ENCODE measurements at places on chromosomes 5 and 9.

DNA sequence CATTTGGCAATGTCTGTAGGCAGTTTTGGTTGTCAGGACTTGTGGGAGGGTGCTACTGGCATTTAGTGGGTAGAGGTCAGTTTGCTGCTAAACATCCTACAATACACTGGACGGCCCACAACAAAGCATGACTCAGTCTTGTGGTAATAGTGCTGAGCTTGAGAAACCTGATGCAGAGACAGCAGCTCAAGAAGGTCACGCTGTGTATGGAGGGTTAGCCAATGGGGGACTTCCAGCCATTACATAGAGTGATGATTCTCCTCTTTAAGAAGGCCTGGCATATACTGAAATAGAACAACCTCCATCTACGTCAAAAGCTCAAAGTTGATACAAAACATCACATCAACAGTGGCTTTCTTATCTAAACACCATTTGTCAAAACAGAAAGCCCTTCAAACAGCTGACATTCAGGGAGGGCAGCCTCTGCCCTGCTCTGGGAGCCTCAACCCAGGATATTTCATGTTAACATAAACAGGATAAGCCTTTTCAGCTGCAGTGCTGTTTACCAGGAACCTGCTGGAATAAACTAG, 143.0 kb downstream of the GPBP1 start:
- DNase-seq: no peak

- no peak for DNase-seq
Measured at GRCh38 chr9:110104261-110104809, 103.6 kb downstream of the C9orf152 start.

DNA sequence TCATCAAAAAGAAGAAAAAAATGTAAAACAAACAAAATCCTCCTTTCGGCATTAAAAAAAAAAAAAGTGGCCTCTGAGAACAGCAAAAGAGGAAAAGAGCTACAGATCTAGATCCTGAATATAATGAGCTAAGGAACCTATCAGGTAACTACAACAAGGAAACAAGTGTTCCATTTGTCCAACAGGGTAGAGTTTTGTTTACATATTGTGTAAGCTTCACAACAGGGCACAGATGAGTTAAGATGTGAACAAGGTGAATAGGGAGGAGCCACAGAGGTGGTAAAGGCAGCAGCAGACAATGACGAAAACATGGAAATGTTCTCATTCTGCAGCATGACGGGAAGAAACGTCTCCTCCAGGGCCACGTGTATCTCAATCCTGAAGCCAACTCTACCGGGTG, 14.4 kb downstream of the ELP1 start:
- DNase-seq: no peak

- no peak for DNase-seq
Measured at GRCh38 chr5:7795306-7795705, 55.6 kb downstream of the CFAP90 start.

- no peak for DNase-seq
Measured at GRCh38 chr9:92736563-92737215, 27.9 kb downstream of the BICD2 start.

DNA sequence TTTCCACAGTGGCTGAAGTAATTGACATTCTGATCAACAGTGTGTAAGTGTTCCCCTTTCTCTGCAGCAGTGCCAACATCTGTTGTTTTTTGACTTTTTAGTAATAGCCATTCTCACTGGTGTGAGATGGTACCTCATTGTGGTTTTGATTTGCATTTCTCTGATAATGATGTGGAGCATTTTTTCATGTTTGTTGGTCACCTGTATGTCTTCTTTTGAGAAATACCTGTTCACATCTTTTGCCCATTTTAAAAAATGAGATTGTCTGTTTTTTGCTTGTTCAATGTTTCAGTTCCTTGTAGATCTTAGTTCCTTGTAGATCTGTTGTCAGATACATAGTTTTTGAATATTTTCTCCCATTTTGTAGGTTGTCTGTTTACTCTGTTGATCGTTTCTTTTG, 162.5 kb upstream of the PITX1 start:
- DNase-seq: no peak

GRCh38 chr9:93509084-93509483, 55.7 kb upstream of the FAM120AOS start:
- no peak for DNase-seq

DNA sequence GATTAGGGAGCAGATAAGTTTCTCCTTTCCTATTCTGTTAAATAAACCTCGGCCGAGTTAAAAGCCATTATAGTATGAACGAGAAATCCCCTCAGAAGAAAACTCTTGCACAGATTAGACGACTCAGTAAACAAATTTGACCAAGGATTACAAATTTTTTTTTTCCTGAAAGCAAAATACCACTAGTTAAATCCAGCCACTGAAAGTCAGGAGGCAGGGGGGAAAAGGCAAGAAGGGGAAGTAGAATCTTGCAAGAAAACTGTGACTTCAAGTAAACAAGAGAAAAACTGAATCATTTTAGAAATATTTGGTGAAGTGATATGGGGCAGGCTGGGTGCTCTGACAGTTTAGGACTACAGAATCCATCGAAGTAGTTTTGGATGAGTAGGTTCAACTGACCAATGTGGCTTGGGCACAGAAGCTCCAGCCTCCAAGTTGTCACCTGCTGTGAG, 251.0 kb downstream of the DENND1A start:
- DNase-seq: no peak

GRCh38 chr5:159316519-159317383, 13.5 kb downstream of the IL12B start:
- DNase-seq: peak; percentile 34

- DNase-seq: no peak
Measured at GRCh38 chr5:116365006-116365496, 209.6 kb downstream of the SEMA6A start.

DNA sequence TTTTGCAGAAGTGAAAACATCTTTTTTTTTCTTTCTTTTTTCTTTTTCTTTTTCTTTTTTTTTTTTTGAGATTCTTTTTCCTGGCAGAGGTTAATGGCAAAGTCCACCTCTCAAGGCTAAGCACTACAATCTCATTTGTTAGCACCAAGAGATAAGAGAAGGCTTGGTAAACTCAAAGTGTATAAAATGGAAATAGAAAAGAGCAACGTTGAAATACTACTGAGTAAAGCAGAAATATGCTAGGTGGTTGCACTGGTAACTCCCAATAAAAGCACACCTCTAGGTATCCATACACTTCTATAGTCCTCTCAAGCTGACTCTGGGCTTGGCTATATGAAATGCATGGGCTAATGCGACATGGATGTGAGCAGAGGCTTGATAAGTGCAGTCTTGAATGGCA, 188.9 kb downstream of the RAB3C start:
- DNase-seq: no peak

DNA sequence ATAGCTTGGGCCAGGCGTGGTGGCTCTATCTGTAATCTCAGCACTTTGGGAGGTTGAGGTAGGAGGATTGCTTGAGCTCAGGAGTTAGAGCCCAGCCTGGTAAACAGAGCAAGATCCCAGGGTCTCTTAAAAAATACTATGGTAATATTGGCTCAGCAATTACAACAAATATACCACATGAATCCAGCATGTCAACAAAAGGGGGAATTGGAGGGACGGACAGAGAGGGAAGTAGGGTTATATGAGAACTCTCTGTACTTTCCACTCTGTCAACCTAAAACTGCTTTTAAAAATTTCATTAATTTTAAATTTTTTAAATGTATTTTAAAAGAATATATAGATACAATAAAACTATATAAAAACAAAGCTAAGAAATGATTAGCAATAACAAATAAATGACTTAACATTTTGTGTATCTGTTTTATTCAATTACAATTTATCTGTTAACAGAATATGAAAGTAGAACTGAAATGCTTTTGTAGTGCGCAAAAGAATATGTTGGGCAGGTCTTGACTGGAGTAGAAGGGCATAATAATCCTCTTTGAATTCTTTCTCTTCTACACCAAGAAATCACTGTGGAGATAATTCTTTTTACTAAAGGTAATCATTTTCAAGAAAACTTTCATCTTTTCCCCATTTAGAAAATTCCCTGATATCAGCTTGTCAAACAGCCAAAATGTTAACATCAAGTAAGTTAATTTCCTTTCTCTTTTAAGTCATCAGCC, 12.9 kb upstream of the CDC42SE2 start:
- no peak for DNase-seq

DNA sequence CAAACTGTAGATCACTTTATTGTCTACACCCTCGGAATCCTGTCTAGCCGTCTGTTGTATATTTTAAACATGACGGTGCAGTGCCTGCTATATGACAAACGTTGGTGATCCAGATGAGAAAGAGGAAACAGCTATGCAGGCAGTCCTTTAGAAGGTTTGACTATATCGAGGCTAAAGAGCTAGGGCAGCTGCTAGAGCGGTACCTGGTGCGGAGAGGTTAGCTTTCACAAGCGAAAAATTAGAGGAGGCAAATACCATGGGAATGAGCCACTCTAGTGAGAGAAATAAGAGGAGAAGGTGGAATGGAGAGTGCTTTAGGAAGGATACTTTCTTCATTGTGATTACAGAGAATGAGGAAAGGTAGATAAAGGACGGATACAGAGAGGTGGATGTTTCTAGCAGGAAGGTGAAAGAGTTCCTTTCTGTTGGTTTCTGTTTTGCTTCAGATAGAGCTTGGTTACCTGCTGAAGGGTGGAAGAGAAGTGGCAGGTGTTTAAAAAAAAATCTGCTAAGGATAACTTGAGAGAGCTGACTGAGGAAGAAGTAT, 959 bp upstream of the FBXL17 start:
- peak; percentile 41 for DNase-seq

GRCh38 chr9:22206833-22207232, 197.7 kb upstream of the CDKN2B start:
- no peak for DNase-seq

GRCh38 chr5:91122651-91123050, 260.5 kb downstream of the ARRDC3 start:
- DNase-seq: no peak

DNA sequence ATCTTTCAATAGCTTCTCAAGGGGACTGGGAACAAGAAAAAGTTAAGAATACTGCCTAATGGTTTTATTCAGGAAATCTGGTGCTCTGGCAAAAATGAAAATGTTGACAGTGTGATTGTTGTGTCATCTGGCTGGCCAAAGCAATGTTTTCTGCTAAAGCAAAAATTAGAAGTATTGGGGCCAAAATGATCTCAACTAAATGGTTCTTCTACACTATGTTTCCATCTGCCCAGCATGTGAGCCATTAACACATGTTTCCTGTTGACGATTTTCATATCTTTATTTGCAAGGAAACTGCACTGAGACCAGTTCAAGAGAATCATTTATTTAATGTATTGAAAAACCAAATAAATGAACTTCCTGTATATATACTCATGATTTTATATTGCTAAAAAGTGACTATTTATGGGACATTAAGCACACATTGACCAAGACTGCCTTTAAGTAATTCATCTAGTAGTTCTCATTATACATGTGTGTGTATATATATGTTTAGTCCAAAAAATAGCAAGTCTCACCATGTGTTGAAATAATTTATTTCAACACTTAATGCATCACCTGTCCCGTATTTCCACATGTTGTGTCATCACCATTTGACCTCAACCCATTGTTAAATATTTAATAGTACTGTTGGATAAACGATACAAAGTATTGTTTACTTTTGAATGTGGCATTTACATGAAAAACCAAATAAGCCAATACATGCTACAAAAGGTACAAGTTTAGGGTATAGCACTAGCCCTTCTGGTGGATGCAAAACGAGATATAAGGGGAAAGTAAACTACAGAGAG, 7.5 kb upstream of the FST start:
- no peak for DNase-seq

DNA sequence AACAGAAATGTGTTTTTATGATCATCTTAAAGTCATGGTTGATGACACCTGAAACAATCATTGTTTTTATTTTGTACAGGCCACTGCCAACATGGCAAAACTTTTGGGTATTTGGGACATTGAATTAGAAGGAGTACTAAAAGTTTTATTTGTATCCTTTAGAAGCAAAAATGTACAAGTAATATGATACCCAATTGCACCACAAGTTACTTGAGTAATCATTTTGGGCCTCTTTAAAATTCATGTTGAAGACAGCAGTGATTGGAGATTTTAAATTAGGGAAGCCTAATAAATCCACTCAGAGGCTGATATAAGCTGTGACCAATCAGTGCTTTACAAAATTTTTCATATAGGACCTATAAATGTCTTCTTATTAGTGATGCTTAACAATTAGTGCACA, 212.9 kb downstream of the MARCHF11 start:
- DNase-seq: no peak

DNA sequence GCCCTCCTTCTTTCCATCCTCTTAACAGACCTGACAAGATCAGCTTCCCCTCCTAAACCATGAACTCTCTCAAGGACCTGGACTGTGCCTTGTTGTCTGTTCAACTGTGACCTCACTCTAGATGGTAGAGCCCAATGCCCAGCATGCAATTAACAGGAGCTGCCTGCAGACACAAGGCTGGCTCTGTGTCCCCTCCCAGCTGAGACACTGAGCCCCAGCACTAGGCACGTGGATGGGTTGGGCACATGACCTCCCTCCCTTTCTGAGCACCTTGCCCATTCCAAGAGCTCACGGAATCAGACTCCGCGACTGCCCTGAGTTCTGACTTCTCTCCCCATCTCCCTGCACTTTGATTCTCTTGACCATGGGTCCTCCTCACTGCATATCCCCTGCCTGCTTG, 93.5 kb upstream of the LRRTM2 start:
- DNase-seq: no peak

DNA sequence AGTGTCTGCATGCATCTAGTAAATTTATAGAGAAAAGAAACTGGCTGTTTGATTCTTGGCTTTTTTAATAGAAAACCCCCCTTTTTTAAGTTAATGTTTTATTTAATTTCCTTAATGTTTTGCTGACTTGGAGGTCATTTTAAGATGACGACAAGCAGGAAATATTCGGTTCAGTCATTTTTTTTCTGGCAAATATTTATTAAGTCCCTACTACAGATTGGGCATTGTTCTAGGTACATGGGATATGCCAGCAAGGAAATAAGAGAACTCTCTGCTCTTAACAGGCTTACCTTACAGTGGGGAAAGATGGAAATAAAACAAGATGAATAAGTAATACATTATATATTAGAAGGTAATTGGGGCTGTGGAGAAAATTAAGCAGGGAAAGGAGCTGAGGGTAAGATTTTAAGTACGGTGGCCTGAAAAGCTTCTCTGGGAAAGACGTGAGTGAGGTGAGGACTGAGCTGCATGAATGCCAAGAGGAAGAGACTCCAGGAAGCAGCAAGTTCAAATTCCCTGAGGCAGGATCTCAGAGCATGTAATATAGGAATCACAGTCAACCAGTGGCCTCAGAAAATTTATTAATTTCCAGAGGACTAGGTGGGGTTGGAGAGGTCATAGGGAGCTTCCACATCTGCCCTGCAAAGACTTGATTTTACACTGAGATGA, 316.0 kb upstream of the DAP start:
- no peak for DNase-seq

GRCh38 chr9:118612201-118612600, 757.0 kb downstream of the BRINP1 start:
- no peak for DNase-seq

DNA sequence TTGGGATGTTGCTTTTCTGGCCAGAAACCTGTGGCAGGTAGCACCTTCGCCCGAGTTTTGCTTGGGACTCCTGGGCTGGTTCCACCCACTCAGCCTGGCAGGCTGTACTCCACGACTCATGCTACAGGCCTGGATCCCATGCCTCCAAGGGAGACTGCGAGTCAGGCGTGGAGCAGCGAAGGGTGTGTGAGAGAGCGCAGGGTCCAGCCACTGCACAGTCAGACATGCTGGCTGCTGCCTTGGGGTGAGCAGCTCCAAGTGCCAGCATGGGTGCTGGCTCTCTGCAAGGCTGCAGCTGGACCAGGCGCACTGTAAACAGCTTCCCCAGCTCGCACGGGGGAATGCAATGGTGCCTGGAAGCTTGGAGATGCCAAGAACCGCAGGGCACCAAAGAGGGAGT, 249.6 kb upstream of the EDIL3 start:
- DNase-seq: peak; percentile 24
